Hypothalamus (tissue), 51 donors: ENCODE measurements at places on chromosomes 16 and 17.

GRCh38 chr17:42017866-42018200, 594 bp upstream of the DNAJC7 start:
- DNase-seq = no peak

DNA sequence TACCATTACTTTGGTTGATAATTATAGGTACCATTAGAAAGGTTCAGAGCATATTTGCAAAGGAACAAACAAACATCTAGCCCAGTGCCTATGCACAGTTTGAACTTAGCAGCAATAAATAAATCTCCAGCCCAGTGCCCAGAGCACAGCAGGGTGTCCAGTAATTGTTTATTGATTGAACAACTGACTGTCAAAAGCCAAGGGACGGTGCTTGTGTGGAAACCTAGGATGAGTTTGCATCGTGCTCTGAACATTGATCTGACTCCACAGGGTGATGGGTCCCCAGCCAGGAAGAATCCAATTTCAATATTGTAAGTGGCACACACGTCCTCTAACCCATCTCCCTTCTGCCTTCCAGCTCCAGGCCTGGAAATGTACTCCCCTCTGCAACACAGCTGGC, 625.5 kb upstream of the C16orf82 start:
- no peak for DNase-seq

GRCh38 chr16:10322723-10323527, 62.9 kb upstream of the ATF7IP2 start:
- DNase-seq = no peak

- no peak for DNase-seq
Observed at GRCh38 chr17:2899906-2900305, 103.7 kb downstream of the RAP1GAP2 start.

DNA sequence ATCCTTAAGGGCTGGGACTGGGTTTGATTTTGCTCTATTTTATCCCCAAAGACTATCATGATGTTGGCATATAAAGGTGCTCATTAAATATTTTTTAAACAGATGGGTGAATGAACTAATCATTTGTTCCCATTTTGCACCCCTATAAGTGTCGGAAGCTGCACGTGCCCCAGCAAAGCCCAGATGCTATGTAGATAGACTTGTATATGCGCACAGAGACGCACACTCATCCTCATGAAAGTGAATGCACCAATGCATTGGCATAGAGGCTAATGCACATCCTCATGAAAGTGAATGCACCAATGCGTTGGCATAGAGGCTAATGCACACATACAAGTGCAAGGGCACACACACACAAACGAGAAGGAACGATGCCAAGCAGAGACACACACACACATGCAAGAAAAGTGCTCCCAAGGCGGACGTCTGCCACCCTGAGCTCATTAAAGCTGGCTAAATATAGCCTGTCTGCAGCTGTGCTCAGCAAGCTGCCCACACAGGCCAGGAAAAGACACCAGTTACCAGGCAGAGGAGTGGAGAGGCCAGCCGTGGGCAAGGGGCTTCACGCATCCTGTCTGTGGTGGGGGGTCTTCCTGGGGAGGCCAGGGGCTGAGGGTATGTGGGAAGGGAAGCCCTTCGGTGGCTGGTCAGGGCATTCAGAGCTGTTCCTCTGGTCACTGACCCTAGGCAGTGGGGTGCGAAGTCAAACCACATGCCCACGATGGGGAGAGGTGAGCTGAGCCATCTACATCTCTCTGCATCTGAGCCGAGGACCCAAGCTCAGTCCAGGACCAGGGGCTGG, 52.6 kb downstream of the PIMREG start:
- DNase-seq = no peak

- no peak for DNase-seq
Observed at GRCh38 chr16:980595-980854, 1.0 kb upstream of the SOX8 start.

GRCh38 chr16:12127244-12127643, 150.7 kb downstream of the SNX29 start:
- DNase-seq = no peak

- no peak for DNase-seq
Observed at GRCh38 chr17:42673885-42674754, 2.7 kb downstream of the PLEKHH3 start.

GRCh38 chr17:7574176-7574953, 5.1 kb upstream of the CD68 start:
- no peak for DNase-seq

DNA sequence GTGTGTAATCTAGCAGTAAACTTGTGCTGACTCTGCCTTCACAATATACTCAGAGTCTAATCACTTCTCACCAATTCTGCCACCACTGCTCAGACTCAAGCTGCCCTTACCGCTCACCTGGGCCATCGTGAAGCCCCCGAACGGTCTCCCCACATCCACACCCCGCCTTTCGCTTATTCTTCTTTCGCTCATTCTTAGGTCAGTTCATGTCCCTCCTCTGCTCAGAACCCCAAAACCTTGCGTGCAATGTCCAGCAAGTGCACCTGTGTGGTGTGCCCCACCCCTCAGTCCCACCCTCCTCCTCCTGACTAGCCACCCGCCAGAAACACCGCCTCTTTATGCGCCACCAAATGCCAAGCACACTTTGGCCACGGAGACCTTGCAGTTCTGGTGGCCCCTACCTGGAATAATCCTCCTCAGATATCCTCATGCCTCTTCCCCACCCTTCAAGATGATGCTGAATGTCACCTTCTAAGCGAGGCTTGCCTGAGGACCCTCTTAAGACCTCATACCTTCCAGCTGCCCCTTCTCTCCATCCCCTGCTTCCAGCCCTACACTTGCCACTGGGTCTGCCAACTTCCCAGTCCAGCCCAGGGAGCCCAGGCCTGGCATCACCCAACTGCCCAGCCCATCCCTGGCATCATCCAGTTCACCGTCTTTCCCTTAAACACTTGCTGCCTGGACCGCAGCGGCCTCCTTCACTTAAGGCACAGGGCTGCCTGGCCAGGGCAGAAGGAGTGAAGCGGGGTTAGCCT, 34.3 kb upstream of the RBFOX3 start:
- no peak for DNase-seq

DNA sequence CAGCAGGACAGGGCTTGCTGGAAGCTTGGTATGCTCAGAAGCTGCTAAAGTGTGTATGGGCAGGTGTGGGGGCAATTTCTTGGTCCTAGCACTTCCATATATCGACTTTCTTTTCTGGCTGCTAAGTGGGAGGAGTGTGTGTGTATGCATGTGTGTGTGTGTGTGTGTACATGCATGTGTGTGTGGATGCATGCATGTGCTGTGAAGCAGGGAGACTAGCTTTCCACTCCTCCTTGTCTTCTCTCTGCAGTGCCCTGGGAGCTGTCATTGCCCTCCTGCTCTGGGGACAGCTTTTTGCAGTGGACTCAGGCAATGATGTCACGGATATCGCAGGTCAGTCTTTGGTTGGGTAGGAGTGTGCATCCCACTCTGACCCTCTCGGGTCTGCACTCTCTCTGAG, 1.6 kb downstream of the HP start:
- no peak for DNase-seq

DNA sequence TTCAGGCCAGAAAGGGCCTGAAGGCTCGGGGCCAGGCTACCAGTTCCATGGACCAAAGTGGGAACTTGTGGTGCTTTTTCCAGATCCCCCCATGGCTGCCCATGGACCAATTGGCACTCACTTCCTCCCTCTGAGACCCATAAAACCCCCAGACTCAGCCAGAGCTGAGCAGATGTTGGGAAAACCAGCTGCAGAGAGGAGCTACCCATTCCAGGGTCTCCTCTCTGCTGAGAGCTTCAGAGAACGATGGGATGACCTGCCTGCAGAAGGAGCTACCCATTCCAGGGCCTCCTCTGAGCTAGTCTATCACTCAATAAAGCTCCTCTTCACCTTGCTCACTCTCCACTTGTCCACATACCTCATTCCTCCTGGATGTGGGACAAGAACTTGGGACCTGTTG, 52.2 kb upstream of the MED9 start:
- DNase-seq = no peak

GRCh38 chr16:3476409-3476808, 18.9 kb downstream of the C16orf90 start:
- DNase-seq = no peak

GRCh38 chr16:87093804-87094555, 223.2 kb downstream of the C16orf95 start:
- DNase-seq = no peak

- DNase-seq = no peak
Observed at GRCh38 chr16:66154801-66155200, 211.7 kb upstream of the CDH5 start.

DNA sequence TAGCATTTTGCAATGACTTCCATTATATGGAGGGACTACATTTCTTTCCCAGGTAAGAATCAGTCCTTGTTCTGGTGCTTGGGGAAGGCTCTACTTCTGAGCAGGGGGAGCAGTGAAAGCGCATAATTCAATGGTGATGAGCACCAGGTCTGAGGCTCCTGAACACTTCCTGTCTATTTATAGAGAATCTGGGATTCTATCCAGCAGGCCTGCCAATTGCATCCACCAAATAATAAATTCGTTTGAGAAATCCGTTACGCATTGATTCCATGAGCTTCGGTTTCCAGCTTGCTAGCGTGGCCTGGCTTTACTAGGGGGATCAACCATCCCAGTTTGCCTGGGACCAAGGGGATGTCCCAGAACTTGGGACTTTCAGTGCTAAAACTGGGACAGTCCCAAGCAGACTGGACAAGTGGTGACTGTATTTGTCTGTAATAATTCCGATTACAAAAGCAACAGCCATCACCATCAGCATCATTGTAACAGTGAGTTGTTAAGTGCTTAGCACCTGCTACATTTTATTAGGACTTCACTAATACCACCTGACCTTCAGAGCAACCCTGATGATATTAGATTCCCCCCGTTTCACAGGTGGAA, 349.9 kb downstream of the MAF start:
- no peak for DNase-seq

GRCh38 chr16:13453325-13453724, 466.6 kb upstream of the ERCC4 start:
- DNase-seq = no peak

GRCh38 chr17:57207396-57207795, 48.9 kb upstream of the MSI2 start:
- DNase-seq = no peak

DNA sequence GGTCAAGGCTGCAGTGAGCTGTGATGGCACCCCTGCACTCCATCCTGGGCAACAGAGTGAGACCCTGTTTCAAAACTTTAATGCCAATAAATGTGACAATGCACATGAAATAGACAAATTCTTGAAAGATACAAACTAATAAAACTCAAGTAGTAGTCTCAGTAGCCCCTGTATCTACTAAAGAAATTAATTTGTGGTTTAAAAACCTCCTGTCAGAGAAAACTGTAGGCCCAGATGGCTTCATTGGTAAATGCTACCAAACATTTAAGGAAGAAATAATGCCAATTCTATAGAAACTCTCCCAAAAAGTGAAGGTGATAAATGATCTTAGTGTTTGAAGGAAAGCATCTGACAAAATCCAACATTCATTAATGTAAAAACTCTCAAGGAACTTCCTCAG, 16.8 kb downstream of the AKTIP start:
- DNase-seq = no peak

GRCh38 chr16:30581457-30581856, 4.0 kb downstream of the ZNF785 start:
- no peak for DNase-seq

DNA sequence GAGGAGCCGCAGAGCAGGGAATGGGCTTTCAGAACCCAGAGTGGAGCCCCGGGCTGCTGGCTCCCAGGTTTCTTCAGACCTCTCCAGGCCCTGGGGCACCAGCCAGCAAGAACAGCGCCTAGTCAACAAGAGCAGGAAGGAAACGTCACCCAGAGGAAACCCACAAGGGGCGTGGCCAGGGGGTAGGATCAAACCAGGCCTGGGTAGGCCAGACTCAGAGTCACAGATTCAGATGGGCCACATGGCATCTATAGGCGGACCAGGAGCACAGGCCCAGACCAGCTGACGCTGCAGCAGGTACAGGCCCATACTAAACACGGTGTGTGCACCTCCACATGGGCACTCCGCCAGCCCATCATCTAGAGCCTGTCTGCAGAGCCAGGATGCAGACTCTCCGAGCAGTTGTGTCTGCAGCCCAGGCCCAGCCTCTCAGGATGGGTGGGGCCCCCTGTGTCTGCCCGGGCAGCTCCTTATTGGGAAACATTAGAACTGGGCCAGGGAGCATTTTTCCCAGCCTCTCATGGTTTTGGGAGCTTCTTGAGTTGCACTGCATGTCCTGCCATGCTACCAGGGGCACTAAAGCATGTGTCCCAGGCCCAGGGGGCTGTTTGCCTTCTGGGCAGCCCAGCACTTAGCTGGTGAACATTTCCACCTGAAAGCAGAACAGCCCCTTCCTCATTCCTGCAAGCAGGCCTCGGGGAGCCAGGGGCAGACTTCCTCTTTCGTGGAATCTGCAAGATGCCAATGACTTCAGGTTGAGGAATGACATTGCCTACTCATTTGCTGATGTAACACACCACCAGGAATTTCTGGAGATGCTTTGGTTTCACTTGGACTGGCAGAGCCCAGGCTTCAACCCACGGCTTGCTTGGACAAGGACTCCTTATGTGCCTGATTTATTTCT, at the start of gene NLRP1:
Gene NLRP1, minus strand, starts transcription at position 127 of the 904 bp plus-strand sequence. CDS start 552 bp downstream, outside the sequence.
- peak; percentile 61 for DNase-seq

- DNase-seq = no peak
Observed at GRCh38 chr17:27459433-27459832, 3.2 kb downstream of the KSR1 start.

DNA sequence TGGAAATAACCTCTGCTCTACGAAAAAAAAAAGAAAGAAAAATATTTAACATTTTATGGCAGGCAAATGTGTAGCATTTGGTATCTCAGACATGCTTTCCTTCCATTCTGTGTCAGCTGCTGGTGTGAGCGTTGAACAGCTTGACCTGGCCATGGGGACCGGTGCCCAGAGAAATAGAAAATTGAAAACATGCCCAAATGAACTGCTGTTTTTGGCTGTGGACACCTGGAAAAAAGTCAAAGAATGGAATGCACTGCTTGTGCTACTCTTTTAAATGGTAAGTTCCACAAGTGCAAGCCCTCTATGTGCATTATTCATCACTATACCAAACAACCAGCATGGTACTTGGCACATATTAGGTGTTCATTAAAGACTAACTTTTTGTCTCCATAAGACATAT, 127.2 kb downstream of the CDH8 start:
- DNase-seq = no peak

DNA sequence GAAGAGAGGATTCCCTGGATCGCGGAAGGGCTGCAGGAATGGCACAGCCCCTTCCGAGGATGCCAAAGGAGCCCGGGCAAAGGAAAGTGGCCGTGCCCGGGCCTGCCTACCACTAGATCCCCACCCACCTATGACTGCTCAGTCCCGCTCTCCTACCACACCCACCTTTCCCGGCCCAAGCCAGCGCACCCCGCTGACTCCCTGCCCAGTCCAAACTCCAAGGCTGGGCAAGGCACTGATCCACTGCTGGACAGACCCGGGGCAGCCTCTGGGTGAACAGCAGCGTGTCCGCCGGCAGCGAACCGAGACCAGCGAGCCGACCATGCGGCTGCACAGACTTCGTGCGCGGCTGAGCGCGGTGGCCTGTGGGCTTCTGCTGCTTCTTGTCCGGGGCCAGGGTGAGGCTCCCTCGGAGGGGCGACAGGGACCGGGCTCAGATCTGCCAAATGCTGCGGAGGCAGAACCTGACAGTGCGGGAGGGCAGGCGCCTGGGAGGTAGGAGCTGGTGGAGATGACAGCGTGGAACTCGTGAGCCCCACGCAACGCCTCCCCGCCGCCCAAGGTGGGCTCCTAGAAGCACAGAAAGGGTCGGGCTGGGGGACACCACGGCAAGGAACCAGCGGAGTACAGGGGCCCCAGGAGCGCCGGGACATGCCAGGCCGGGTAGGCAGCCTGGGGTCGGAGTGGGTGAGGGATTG, at the start of gene CES2:
Gene CES2, plus strand, starts transcription at position 203 of the 698 bp plus-strand sequence. Its CDS starts 120 bp downstream, at position 323.
- no peak for DNase-seq

GRCh38 chr16:88325087-88325750, 57.5 kb upstream of the ZNF469 start:
- DNase-seq = no peak
